ENCODE measurements at places on chromosomes 1 and 21.

- no peak for DNase-seq
Measured at GRCh38 chr21:44450402-44450801, 4.9 kb upstream of the LRRC3 start.

DNA sequence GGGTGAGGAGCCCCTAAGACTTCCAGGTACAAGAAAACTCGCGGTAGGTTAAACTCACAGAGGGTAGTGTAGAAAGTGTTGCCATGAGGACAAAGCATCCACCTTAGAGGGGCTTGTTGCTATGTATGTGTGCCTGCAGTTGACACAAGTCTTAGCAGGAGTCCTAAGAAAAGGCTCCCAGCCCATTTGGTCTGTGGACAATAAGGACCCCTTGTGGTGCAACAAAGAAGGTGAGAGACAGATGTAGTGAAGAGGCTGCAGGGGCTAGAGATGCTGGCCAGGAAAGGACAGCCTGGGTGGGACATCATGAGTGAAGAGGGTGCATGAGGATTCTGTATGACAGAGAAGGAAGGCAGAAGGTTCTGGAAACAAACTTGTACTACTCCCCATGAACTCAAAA lies 36.3 kb upstream of the IL10 start:
- no peak for DNase-seq

DNA sequence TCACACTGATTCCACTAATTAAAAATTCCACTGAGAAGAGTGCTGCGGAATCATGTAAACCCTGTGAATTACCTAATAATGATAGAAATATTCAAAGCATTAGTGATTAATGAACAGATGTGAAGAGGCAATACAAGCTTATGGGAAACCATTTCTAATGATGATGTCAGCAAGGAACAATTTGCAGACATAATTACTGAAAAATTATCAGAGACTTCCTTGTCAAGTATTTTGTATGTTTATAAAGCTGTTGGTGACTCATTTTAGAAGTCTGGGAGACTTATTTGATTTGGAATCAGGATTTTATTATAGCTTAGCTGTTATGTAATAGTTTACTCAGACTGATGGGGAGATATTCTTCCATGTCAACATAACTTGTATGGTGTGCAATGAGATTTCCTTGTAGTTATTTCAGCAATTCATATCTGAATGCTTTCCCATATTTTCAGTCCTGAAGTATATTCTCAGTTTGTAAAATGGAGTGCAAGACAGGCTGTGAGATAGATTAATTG lies 135.5 kb downstream of the TGFB2 start:
- DNase-seq: no peak

DNA sequence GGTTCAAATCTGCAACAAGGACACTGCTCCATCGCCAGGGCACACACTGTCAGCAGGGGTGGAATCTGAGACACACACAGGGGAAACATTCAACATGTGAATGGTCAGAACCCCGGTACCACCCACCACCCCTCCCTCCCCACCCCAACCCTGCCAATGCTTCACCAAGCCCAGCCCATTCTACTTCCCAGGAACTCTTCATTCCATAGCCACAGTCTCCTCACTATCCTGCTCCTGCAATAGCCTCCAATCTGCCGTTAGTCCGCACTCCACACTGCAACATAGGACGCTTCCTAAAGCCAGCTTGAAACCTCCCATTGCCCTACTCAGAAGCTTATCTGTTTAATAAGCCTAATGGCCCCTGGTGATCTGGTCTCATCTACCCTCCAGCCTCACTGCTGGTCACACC lies 7.5 kb upstream of the RAB3B start:
- no peak for DNase-seq

DNA sequence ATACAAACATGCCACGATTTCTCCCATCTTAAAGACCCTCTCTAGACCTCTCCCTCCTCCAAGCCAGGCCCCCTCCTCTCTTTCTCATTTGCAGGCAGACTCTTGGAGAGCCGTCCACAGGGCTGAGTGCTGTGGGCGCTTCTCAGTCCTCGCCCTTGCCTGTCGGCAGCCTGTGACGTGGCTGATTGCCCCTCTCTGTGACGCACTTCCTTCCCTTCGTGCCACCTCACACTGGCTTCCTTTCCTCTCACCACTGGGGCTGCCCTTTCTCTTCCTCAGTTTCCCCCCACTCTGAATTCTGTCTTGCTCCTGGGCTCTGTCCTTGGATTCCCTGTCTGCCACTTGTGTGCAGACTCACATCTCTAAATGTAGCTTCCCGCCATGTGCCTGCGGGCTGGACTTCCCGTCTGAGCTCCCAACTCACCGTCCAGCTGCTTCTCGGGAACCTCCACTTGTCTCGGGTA lies 227.2 kb downstream of the CAMTA1 start:
- DNase-seq: no peak

GRCh38 chr1:98030976-98031375 lies 110.1 kb upstream of the DPYD start:
- no peak for DNase-seq

GRCh38 chr1:193069748-193070385 lies 10.5 kb downstream of the RO60 start:
- DNase-seq: no peak

- DNase-seq: peak; percentile 41
Measured at GRCh38 chr1:160951443-160952128, 3.0 kb downstream of the ITLN2 start.

DNA sequence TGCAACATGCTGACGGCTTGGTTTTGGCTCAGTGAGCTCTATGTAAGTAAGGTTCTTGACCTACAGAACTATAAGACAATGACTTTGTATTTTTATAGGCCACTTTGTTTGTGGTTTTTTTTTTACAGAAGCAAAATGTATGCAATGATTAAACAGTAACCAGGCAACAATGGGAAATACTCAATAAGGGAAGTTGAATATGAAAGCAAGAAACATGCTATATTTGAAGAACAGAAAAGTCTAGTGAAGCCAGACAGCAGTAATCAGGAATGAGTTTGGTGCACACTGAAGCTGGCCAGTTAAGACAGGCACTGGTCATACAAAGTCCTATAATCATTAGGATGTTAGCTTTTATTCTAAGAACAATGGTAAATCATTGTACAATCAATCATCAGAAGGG lies 1926.8 kb downstream of the NCAM2 start:
- DNase-seq: no peak

GRCh38 chr1:15262003-15262377 lies 15.0 kb downstream of the FHAD1 start:
- DNase-seq: no peak

DNA sequence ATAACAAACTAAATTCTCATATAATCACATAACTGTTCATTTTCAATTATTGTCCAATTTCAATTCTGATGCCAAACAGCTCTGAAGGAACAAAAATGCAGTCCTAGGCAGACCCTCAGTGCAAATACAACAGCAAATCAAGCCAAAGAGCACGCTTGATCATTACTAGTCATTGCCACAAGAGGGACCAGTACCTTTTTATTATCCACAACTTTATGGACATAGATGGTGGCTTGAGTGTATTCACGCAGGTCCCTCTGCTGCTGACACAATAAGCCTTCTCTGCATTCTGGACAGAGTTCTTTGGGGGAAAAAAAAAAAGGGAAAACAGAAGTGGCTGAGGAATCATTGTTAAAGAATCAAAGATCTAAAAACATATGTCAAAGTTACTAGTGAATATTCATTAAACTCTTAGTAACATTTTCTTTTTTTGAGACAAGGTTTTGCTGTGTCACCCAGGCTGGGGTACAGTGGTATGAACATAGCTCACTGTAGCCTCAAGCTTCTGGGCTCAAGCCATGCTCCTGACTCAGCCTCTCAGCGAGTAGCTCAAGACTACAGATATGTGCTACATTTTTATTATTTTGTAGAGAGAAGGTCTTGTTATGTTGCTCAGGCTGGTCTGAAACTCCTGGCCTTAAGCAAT lies 34.3 kb upstream of the RAP1GAP start:
- no peak for DNase-seq

GRCh38 chr1:241627453-241628259 lies 12.5 kb downstream of the CHML start:
- DNase-seq: no peak

GRCh38 chr1:14627608-14628489 lies 29.4 kb downstream of the KAZN start:
- DNase-seq: no peak

GRCh38 chr1:67250051-67250653 lies 57.5 kb upstream of the IL12RB2 start:
- no peak for DNase-seq

GRCh38 chr1:245380790-245381535 lies 226.2 kb downstream of the KIF26B start:
- DNase-seq: no peak

GRCh38 chr1:169129109-169129784 lies 22.8 kb downstream of the ATP1B1 start:
- no peak for DNase-seq

DNA sequence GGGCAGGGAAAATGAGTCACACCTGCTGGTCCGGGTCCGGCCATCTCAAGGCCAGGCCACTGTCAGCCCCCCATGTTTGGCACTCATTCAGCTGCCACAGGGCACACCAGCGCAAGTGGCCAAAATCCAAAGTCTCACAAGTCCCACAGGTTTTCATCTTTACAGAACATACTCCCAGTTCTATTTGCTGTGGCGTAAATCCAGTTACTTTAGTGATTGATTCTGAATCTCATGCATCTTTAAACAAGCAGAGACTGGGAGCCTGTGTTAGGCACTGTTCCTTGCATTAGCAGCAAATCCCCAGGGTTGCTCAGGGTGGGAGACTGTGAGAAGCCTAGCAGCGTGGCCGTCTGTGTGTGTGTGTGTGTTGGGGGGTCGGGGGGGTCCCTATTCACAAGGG lies 1.1 kb upstream of the SLC2A5 start:
- no peak for DNase-seq

DNA sequence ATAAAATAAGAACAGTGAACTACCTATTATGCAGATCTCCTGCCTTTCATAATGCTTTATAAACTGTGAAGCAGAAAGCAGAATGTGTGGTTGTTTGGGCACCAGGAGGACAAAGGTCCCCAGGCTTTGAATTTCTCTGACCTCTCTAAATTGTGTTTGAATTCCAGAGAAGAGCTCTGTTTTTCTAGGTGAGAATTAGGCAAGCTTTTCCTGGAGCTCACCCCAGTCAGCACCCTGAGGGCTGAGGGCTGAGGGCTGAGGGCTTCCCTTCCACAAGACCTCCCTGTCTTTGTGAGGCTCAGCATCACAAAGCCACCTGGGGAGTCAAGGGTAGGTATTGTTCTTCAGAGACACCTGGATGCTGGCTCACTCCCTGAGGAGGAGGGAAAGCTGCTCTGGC lies 45.5 kb upstream of the LRIG2 start:
- no peak for DNase-seq

DNA sequence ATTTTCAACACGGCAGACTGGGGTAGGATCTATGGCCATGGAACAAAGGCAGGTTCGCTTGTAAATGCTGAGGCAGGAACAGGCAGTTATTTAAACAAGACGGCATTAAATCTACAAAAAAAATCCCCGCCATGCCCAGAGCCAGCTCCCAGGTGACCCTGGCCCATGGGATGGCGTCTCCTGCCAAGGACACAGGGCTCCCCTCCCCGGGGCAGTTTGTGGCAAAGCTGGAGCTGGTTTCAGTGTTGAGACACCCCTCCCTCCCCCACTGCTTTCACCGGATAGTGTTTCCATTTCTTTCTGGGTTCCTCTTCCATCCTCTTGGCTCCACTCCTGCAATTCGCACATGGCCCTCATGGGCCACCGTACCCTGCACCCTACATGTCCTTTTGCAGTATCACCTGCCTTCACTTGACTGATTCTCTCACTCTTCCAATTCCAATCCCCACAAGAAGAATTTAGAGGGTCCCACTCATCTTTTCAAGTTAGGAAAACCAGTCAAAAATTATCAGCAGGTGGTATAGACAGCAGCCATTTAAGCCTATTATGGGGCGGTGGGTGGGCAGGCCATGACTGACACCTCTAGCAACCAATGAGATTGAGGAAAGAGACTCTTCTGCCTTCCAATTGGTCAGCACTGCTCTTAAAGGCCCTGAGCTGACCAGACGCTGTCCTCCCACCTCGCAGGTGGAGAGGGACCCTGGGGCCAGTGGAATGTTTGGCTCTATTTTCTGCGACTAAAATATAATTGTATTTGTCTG lies 52.0 kb downstream of the OLIG1 start:
- DNase-seq: no peak

- no peak for DNase-seq
Measured at GRCh38 chr1:12353981-12354380, 124.2 kb downstream of the VPS13D start.

- DNase-seq: no peak
Measured at GRCh38 chr1:44316231-44316759, 38.8 kb downstream of the ERI3 start.

DNA sequence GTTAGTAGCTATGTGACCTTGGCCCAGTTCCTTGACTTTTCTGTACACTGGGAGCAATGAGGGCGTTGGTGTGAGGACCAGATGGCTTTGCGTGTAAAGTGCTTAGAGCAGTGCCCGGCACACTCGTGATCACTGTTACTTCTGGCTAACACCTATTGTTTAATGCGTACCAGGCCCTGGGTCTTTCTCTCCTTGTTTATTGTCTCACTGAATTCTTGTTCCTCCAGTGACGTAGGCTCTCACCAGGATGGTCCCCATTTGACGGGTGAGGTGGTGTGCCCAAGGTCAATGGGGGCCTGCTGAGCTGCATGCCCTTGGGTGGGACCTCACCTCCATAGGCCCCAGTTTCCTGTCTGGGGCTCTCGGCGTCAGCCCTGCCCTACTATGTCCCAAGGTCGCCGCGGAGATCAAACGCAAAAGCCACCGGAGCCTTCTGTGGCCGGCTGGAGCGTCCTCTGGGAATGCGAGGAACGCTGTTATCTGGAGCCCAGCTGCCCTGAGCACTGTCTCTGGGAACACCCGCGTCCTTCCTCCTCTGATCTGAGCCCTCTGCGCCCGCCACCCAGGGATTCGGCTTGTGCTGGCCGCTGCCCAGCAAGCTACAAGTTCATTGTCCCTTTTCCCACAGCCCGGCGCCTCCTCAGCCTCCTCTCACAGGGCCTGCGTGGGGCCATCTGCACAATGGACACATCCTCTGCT lies 28.9 kb downstream of the ALPL start:
- DNase-seq: no peak

DNA sequence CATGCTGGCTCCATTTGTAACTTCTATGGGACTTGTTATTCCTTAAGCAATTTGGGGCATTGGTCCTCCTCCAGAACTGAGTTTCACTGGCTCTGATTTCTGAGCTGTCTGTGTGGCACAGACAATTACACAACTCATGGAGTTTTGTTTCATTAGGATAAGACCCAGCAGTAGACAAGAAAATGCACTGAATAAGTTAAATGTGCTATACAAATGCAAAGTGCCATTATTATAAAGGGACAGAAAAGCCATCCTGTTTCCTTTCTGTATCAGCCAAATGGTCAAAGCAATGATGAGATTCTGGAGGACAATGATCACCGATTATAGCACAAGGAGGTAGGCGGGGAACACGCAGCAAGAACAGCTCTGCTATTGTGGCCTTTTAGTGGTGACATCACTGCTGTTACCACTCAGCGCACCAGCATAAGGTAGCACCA lies 81.9 kb downstream of the CNIH3 start:
- no peak for DNase-seq

GRCh38 chr1:224499204-224499603 lies 64.6 kb upstream of the WDR26 start:
- no peak for DNase-seq
